ENCODE measurements at places on chromosomes 13 and 19.

DNA sequence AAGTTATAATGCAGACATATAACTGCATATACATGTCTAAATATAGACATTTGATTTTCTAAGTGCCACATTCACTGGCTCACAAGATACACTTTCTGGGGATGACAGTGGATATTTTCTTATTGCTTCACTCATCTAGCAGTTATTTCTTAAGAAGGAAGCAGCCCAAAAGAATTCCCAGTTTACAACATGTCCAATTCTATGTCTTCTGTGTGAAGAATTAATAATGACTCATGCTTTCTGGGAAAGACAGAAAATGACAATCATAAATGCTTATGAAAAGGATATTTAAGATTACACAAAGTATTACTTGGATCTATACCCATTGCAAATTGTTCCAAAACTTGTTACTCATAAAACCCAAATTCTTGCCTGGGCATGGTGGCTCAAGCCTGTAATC lies 543.4 kb downstream of the SUCLA2 start:
- DNase-seq: no peak

GRCh38 chr13:71148396-71148795 lies 718.6 kb downstream of the DACH1 start:
- DNase-seq: no peak

GRCh38 chr13:82011355-82011754 lies 1670.4 kb upstream of the SPRY2 start:
- no peak for DNase-seq

GRCh38 chr19:17113127-17113785 lies 37.7 kb downstream of the MYO9B start:
- DNase-seq: no peak

- no peak for DNase-seq
Measured at GRCh38 chr13:104289400-104289799, 1223.2 kb upstream of the SLC10A2 start.

- no peak for DNase-seq
Measured at GRCh38 chr19:2391118-2391725, 31.2 kb downstream of the TMPRSS9 start.

DNA sequence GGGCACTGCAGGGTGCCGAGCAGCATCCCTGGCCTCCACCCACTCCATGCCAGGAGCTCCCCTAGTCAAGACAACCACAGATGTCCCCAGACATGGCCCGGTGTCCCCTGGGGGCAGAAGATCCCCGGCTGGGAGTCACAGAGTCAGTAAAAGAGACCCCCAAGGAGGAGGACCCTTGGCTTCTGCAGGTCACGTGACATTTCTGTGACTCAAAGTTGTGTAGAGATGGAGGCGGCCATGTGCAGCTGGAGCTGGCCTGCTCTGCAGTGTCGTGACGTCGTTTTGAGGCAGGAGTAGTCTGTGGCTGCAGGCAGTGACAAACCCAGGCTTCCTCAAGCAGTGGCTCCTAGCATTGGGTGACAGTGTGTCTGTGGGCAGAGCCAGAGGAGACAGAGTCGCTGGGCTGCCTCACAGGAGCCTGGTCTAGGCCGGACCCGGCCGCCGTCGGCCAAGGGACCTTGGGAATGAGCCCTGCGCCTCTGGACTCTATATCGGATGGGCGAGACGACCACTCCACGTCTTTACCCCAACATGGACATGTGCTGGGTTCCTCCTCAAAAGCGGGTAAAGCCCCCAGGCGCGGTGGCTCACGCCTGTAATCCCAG lies 7.7 kb upstream of the DIRAS1 start:
- no peak for DNase-seq

- DNase-seq: no peak
Measured at GRCh38 chr13:32001154-32001768, 30.3 kb upstream of the FRY start.

- no peak for DNase-seq
Measured at GRCh38 chr19:21680026-21680425, 87.4 kb downstream of the ZNF100 start.

DNA sequence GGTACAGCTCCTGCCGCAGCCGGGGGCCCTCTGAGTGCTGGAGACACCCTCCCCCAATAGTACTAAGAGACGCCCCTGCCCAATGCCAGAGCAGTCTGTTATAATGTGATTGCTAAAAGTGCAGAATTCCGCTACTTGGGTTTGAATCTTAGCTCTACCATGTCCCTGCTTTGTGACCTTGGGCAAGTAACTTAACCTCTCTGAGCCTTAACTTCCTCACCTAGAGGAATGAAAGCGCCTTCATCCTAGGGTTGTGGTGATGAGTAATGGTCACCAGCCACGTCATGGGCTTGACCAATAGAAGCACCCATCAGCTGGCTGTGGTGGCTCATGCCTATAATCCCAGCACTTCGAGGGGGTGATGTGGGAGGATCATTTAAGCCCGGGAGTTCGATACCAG lies 6.5 kb downstream of the PLEKHG2 start:
- DNase-seq: no peak

DNA sequence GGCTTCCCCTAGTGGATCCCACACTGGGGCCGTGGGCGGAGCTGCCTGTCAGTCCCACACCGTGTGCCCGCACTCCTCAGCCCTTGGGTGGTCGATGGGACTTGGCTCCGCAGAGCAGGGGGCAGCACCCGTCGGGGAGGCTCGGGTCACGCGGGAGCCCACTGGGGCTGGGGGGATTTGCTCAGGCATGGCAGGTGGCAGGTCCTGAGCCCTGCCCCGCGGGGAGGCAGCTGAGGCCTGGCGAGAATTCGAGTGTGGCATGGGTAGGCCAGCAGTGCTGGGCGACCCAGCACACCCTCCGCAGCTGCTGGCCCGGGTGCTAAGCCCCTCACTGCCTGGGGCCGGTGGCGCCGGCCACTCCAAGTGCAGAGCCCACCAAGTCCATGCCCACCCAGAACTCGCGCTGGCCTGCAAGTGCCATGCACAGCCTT lies 481.7 kb upstream of the PRR20A start:
- DNase-seq: no peak

- DNase-seq: no peak
Measured at GRCh38 chr19:4012975-4013634, 5.6 kb downstream of the PIAS4 start.

DNA sequence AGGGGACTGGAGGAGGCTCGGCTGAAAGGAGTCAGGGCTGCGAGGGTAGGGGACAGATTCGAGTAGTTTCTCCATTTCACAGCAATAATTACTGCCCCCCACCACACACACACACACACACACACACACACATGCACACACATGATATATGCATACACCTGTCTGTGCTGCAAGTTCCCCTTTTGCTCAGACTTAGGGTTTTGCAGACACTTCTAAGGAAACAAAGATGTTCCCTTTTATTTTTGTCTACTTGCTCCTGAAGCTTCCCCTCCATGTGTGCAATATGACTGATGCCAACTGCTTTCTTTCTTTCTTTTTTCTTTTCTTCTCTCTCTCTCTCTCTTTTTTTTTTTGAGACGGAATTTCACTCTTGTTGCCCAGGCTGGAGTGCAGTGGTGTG lies 13.4 kb downstream of the MBD3L2B start:
- DNase-seq: no peak

DNA sequence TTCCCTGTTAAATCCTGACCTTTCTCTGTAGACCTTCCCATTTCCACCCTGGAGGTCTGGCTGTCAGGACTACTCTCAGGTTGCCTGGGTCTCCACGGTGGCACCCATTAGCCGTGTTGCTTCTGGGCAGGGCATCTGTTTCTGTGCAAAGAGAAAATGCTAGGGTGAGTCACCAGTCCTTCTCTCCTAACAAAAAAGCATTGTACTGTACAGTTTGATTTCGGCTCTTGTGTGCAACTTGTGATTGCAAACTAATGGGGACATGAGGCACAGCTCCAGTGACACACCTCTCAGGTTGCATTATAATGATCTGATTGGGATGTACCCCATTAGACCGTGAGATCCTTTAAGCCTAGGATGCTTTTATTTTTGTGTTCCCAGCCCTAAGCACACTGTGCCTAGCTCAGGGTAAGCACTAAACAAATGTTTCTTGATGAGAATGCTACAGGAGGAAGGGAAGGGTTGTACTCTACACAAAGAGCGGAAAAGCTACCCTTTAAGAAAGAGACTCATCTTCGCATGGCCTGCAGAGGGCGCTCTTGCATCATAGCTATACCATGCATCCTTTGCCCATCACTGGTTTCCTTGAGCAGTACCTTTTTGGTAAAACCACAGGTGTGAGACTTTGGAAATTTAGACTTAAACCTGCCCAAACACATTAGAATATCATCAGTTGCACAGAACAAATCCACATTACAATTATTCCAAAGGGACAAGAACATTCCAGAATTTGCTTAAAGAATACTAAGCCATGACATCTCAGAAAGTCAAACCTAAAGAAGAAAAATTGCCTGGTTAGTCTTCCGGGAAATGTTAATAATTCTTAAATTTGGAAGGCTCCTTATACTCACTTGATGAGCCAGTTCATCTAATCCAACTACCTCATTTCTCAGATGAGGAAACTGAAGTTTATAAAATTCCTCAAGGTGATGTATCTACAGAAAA lies 20.3 kb upstream of the TRIM13 start:
- no peak for DNase-seq

DNA sequence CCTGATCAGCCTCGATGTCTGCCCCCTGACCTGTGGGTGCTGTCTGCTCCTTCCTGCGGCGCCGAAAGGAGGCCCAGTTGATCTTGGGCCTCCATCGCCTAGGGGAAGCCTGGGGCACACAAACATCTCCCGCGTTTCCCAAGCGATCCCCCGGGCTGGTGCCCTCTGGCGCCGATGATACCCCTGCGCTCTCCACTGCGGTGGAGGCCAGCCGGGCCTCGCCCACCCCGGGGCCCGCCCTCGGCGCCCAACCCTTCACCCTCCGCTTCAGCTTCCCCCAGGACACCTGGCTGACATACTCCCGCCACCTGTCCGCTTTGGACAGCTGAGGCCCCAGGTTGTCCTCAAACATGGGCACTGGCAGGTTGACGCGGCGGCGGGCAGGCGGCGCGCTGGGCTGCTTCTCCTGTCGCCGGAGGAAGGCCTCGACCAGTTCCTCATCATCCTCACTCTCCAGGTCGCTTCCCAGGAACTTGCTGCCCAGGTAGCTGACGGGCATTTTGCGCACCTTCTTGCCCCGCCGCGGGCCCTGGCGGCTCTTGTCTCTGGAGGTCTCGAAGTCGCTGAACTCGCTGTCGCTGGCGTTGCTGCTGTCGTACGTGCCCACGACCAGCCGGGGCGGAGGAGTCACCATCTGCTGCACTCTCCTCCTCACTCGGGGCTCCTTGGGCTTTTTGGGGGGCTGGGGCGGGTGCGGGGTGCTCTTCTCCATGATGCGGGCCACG lies 1.3 kb downstream of the CCDC8 start:
- no peak for DNase-seq

DNA sequence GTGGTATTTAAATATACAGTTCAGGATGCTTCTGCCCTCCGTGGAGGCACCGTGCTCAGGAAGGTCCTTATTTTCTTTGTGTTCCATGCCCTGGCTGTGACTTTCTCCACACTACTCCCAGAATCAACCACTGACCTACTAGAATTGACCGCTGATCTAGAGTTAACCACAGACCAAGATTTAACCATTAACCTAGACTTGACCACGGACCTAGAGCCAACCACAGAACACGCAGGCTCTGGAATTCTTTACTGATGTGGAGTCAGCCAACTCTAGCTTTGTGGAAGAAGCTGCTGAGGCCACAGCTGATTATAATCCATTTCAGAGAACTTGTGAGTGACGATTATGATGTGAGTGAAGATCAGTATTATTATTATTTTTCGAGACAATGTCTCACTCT lies 18.0 kb downstream of the GTF2F2 start:
- no peak for DNase-seq

GRCh38 chr13:109868578-109869311 lies 82.4 kb upstream of the IRS2 start:
- no peak for DNase-seq

- no peak for DNase-seq
Measured at GRCh38 chr13:64272681-64273080, 2857.0 kb upstream of the PCDH20 start.

- no peak for DNase-seq
Measured at GRCh38 chr13:92769046-92769445, 457.6 kb upstream of the GPC6 start.

DNA sequence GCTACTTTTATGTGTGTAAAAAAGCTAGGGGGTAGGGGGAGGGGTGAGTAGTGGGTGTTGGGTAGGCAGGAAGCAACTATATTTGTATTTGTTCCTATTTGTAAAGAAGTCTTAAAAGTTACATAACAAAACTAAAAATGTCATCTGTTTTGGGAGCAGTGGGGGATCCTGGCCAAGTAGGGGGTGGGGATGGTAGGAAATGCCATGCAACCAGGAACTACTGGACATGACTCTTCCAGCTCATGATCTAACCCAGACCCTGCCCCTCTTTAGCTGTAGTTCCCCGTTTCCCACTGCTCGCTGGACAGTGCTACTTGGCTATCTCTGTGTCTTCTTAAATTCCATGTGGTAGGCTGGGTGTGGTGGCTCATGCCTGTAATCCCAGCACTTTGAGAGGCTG lies 3.2 kb downstream of the GTF3A start:
- no peak for DNase-seq

- DNase-seq: no peak
Measured at GRCh38 chr13:92473765-92474475, 752.7 kb upstream of the GPC6 start.

DNA sequence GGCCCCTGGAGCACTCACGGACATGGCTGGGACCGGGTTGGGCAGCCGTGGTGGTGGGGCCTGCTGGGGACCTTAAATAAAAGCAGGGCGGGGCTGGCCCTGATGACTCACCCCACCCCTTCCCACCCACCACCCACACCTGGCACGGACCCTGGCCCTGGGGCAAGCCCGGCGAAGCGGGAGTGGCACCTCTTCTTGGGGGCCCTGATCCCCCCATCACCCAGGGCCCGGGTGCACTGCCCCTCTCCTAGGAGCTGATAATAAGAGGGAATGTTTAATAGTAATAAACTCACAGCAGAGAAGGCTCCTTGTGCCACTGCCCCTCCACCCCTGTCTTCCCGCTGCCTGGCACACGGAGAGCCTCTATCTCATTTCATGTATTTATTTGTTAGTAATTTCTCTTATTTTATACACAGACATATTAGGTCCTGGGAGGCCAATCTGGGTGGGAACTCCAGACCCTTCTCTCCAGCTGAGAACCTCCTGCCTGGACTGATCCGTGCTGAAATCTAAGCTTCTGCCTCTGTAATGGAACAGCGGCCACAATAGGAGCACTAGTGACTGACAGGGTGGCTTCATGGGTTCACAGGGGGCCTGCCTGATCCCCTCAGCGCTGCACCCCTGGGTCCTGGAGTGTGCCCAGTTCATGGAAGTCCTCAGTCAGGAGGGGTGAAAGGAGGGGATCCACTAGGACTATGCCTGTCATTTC lies at the start of gene LGALS7:
Gene LGALS7, minus strand, starts transcription at position 49 of the 709 bp plus-strand sequence. Its CDS starts 25 bp downstream, at position 24.
- DNase-seq: no peak

DNA sequence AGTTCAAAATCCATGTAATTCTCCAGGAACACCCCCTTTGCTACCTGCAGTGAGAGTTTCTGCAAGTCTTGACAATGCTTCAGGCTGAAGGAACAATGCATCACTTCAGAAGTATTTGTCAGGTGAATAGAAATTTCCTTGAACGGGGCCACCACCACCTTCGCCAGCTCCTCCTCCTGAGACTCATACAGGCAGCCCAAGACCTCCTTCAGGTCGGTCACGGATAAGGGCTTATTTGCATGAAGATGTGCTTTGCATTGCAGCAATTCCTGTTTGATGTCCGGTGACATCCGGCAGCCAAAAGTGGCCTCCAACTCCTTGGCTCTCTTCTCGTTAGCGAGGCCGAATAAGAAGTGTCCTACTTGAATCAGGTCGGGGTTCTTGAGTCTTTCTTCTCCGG lies 8.4 kb downstream of the NLRP7 start:
- no peak for DNase-seq

GRCh38 chr13:38419312-38419873 lies 69.7 kb downstream of the UFM1 start:
- DNase-seq: no peak

- DNase-seq: no peak
Measured at GRCh38 chr13:28574617-28575142, 79.8 kb upstream of the FLT1 start.
